ENCODE measurements at places on chromosomes 6 and 20.

- no peak for DNase-seq
Observed at GRCh38 chr6:1745814-1746213, 136.1 kb downstream of the FOXC1 start.

GRCh38 chr6:134447423-134447822, 129.5 kb upstream of the SGK1 start:
- DNase-seq, result peak; percentile 55

DNA sequence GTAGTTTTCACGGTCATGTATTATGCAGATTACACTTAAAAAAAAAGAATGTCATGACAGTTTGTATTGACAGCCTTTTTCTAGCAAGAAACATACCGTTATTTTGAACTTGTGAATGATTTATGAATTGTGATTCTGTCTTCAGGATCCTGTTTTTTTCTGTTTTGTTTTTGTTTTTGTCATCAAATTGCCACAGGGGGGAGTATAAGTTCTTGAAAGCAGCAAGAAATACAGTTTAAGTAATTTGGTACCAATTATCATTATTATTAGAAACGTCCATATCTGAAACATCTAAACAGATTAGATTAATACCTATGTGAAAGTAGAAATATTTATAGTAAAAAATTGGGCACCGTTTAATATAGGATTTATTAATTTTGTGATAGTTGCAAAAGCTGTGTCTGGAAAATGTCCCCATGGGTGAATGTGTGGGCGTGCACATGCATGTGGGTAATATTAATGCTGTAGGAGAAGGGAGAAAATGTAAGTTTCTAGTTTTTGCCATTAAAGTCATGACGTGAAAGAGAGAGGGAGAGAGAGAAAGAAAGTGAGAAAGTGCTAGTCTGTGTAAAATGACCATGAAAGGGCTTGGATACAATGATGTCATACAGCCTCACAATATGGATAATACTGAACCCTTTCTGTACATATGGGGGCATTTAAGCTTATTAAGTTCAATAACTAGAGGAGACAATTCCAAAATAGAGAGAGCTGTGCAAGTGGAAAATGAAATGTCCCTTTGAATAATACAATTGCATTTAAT, 9.4 kb upstream of the CCN2 start:
- no peak for DNase-seq

DNA sequence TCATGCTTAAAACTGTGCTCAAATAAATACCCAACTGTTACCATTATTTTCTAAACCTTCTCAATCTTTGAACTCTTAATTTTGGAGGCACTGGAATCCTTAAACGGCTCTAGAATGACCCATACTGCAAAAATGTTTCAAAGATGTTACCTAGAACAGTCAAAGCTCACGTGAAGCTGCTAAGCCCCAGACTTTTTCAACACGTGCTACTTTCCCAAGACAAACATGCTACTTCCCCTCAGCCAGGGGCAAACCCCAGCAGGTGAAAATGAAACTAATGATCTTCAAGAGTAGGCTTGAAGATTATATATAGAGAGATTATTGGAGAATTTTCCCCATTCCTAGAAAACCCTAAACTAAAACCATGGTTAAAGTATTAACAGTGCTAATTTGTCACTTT, 28.1 kb downstream of the HUS1B start:
- DNase-seq, result no peak

DNA sequence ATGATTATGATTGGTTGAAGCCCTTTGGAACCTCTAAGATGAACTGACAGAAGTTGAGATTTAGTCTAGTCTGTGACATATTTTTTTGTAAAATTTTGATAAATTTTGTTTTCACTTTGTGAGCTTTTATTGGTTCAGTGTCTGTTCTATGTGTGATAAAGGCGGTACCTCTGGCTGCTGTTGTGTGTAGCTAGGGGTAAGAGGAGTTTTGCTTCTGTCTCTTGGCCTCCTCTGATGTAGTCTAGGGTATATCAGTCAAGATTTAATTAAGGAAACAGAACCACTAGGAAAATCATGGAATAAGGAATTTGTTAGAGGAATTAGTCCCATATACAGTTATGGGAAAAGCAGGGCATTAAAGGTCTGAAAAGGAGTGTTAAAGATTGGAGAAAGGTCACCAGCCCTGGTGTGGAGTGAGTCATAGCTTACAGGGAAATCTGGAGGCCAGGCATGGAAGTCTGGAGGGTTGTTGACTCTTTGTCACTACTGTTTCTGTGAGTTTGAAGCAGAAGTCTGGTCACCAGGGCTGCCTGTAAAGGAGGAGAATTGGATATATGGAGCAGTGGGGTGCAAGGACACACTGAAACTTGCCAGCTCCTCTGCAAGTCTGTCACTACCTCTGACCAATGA, 28.5 kb downstream of the CDC5L start:
- peak; percentile 26 for DNase-seq

DNA sequence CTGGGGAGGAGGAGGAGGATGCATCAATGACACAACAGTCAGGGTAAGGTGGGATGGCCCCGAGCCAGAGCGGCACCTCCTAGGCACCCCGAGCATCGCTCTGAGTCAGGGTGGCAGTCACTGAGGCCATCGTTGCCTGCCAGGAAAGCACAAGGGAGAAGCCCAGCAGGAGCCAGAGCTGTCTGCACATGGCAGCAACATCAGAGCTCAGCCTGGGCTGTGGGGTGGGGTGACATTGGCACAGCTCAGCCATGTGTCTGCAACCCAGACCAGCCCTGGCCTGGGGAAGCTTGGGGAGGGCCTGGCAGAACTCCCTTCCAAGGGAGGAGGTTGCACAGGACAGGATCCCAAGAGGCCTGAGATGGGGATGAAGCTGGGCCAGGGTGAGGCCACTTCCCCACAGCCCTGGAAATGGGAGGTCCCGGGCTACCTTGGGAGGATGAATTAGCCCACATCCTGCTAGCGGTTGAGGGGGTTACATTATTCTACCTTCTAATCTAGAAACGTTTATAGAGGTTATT, 255.6 kb downstream of the MAFB start:
- no peak for DNase-seq

GRCh38 chr20:1868856-1869255, 26.4 kb upstream of the SIRPA start:
- no peak for DNase-seq

DNA sequence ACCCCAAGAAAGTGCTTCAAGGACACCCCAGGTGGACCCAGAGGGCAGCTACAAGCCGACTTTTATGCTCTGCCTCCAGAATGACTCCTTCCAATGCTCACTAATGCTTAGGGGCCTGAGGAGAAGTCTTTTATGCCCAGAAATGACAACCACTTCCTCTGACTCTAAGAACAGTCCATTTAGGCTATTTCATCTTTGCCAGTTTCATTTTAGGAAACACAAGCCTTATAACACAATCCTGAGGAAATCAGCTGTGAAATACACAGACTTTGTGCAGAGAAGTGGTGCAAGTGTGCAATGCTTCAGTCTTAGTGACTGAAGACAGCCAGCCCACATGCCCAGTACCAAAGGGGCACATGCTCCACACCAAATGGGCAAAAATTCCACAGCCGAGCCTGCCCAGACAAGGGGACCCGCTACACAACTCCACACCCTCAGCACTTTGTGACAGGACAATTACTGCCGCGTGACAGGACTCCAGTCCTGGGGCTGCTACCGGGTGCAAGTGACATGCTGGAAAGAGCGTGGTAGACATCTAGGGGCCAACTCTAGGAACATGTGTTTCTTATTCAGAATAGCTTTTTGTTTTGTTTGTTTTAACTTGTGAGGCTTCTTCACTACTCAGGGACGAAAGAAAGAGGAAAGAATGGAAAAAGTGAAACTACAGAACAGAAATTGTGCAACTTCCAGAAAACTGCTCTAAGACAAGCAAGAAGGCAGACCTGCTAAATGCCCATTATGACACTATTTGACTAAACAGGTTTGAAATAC, 28.2 kb upstream of the PLAGL1 start:
- DNase-seq, result peak; percentile 12

DNA sequence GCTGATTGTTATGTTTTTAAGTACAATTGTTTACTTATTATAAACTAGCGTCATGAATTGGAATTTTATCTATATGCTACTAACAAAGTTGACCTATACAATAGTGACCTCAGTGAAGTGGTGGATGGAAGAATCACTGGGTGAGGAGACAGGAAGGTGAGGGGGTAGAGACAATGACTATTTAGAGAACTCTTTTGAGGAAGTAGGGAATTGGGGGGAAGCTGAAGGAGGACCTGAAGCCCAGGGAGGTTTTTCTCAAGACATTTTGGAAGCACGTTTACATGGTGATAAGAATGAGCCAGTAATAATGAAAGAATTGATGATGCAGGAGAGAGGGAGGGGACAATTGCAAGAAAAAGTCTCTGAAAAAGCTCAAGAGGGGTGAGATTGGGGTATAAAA, 96.4 kb downstream of the RPS12 start:
- DNase-seq, result no peak

GRCh38 chr20:23856736-23857135, 22.8 kb downstream of the CST5 start:
- DNase-seq, result no peak

DNA sequence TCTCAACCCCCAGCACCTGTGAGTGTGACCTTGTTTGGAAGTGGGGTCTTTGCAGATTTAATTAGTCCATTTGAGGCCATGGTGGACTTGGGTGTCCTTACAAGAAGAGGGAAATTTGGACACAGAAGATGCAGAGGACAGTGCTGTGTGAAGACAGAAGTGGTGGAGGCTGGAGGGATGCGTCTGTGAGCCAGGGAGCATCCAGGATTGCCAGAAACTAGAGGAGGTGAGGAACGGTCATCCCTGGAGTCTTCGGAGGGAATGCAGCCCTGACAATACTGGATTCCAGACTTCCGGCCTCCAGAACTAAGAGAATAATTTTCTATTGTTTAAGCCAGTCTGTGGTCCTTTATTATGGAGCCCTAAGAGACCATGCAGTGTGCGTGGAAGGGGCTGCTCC, 22.9 kb upstream of the NPBWR2 start:
- DNase-seq, result no peak

DNA sequence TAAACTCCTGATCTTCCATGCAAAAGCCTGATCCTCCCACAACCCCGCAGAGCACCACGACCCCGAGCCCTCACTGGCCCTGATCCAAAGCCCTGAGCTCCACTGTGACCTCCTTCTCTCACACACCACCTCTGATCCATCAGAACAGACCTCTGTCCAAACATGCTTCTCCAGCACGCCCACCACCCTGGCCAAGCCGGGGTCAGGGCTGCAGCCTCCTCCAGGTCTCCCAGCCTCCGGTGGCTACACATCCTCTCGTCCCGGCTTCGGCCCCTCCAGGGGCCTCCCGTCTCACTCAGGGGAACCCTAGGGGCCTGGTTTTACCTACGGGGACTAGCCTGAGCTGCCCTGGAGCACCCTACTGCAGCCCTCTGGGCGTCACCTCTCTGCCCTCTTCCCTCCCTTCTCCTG, 49.1 kb downstream of the FOXF2 start:
- no peak for DNase-seq

- DNase-seq, result no peak
Observed at GRCh38 chr6:56837322-56837894, 117.5 kb upstream of the BEND6 start.

- DNase-seq, result no peak
Observed at GRCh38 chr6:2956930-2957685, 14.3 kb downstream of the SERPINB6 start.

GRCh38 chr6:119043783-119044182, 34.7 kb downstream of the FAM184A start:
- no peak for DNase-seq

GRCh38 chr6:118495485-118496280, 52.4 kb upstream of the PLN start:
- DNase-seq, result peak; percentile 34

DNA sequence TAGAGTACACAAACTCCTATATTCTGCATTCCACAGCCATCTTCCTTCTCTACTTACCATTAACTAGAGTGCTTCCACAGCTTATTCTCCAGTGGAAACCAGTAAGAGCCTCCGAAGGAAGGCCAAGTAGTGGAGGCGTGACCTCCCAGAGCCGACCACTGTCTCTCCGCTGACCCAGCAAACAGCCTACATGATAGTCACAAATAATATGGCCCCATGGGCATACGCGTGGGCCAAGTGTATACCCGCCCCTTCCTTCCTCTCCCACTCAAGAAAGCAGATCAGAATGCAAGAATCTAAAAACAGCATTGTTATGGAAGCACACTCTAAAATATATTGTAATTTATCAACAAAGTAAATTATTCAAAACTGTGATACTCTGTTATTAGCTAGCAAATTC, 526.6 kb upstream of the JARID2 start:
- no peak for DNase-seq
